ENCODE measurements at places on chromosomes 13 and 19.

- peak; percentile 20 for DNase-seq
These were observed 3.2 kb upstream of the MYCBP2 start for GRCh38 chr13:77329911-77330584.

DNA sequence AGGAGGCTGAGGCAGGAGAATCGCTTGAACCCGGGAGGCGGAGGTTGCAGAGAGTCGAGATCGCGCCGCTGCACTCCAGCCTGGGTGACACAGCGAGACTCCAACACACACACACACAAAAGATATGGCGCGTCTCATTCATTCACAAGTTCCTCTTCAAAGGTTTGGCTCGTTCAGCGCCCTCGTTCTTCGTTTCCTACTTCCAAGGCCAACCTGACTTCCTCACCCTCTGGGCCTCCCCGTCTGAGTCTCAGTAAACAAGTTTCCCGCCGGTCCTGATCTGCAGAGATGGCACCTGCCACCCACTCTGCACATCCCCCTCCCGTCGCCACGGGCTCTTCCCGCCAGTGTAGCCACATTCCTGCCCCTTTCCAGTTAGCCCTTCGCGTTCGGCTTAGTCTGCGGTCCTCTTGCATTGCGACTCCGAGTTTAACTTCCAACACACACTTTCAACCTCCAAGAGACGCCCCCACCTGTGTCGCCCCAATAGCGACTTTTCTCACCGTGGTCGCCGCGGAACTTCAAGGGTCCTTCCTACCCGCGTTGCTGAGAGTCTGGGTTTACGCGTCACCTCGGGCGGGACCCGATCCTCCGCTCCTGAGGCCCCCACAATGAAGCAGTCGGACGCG is 1.3 kb upstream of the BSG start:
- no peak for DNase-seq

DNA sequence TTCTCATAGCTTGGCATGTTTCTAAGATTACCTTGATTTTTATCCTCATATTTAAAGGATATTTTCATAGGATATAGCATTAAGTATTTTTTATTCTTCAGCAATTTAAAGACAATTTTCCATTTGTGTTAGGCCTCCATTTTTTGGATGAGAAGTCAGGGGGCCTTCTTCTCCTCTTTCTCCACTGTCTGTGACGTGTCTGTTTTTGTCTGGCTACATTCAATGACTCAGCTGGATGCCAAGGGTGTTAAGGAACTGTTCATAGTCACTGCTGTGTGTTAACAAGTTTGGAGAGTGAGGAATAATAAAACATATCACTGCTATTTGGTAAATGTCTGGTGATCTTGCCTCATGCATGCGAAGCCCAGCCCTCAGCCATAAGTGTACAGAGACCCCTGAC is 36.4 kb downstream of the ZNF582 start:
- no peak for DNase-seq

- DNase-seq: no peak
These were observed 21.8 kb downstream of the SAMD4B start for GRCh38 chr19:39363901-39364457.

DNA sequence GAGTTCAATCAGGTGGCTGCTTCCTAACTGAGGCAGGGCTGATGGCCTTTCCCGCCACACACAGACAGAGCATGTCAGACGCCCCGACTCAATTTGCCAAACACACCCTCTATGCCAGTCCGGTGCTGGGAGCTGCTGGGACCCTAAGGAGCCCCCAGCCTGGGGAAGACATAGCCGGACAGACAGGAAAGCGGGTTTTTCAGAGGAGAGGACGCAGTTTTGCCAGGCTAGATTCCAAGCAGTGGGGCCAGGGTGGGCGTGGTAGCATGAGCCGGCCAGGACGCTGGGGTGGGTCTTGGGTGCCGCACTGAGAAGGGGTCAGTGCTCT is 19.8 kb downstream of the MAST3 start:
- no peak for DNase-seq

DNA sequence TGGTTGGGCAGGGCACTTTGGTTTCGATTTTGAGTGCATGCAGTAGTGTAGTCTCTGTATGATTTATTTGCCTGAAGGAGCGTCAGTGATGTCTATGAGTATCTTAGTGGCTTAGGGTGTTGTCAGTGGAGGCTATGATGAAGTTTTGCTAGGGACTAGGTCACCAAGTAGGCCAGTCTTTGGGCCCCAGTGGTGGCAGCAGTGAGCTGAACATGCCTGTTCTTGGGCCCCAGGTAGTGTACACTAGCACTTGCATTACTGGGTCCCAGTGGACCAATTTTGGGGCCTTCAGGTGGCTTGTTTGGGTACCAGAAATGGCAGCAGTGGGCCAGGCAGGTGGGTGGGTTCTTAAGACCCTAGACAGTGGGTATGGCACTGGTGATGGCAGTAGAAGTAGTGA is 598.7 kb upstream of the SPRY2 start:
- no peak for DNase-seq

DNA sequence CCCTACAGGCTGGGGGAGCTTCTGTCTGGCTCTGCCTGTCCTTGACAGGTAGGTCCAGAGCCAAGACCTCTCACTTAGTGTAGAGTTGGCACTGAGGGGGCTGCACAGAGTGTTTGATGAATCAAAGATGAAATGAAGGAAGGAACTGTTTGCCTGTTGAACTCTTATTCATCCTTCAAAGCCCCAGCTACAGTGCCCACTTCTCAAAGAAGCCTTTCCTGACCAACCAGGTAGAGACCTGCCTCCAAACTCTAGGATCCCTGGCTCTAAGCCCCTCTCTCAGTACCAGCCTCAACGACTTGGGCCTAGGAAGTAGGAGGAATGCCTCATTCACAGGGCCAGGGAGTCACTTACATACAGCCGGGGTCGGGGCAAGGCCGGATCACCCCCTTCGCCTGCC is 9.1 kb upstream of the TMEM161A start:
- DNase-seq: no peak

GRCh38 chr13:109130093-109130835 is 500.9 kb downstream of the MYO16 start:
- DNase-seq: no peak

DNA sequence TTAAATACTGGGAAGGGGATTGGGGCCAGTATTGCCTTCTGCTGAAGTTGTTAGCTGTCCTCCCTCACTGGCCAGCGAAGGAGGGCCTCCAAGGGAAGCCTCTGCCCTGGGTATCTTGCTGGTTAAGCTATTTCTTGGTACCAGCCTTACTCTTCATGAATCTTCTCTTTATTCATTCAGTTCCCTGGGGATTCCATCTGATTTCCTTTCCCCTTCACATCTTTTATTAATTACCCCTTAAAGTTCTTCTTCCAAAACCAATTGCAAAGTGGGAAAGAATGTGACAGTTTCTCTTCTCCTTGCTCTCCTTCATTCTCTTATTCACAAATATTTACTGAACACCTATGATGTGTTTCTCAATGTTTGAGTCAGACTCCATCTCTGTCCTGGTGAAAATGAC is 36.7 kb upstream of the STK24 start:
- DNase-seq: no peak

- DNase-seq: no peak
These were observed 1563.5 kb upstream of the PRR20A start for GRCh38 chr13:55577082-55577846.

- DNase-seq: no peak
These were observed 7.4 kb downstream of the IFNL1 start for GRCh38 chr19:39303373-39304184.

DNA sequence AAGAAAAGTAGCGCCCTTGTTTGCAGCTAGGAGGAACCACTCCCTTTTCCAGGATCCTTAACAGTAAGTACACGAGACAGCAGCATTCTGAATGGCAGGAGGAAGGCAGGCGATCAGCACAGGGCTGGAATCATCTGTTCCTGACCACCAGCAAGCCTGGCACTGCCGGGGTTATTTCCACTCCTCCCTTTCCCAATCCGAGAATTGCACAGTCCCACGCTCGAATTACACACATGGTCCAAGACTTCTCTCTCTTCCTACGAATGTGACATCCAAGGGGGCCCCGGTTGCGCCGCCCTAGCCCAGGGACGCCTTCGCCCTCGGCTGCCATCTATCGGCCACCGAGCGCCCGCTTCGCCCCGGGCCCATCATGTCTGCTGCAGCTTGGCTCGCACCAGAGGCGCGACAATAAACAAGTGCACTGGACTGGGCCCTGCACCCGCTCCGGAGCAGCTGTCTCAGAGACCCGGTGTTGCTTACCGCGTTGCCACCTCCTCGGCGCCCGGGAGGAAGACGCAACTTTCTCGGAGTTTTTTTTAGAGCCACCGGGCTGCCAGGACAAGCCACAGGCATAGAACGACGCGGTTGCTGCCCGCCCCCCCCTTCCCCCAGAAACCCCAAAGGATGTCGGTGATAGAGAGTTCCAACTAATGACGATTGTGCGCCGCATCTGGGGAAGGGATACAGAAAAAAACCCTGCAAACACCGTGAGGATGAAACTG is at the start of gene SLITRK5:
TSS of gene SLITRK5 (plus strand) at position 341 of the 722 bp plus-strand sequence. CDS start 4,018 bp downstream, outside the sequence.
- DNase-seq: peak; percentile 74

- no peak for DNase-seq
These were observed 51.0 kb downstream of the TEX26 start for GRCh38 chr13:30983431-30983830.

DNA sequence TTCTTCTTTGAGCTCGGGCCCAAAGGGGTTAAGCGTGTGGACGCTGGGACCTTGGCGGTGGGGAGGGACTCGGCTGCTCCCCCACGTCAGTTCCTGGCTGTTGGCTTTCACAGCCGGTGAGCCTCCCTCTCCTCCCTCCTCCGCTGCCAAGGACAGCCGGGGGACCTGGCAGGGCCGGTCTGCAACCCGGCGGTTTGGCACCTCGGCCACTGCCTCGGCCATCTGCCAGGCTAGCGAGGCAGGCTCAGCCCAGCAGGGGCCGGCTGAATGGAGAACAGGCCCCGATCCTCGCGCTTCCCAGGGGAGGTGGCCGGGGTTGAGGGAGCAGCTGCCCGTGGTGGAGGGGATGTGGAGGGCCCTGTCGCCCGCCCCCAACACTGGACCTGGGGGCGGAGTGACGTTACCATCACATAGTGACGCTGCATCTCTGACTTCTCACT is 5.0 kb downstream of the TLE5 start:
- no peak for DNase-seq

DNA sequence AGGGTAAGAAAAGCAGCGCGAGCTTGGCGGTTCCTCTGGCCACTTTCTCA is at the start of gene DMRTC2:
TSS of gene DMRTC2 (plus strand) at position 42 of the 50 bp plus-strand sequence. CDS start 2,387 bp downstream, outside the sequence.
- no peak for DNase-seq

DNA sequence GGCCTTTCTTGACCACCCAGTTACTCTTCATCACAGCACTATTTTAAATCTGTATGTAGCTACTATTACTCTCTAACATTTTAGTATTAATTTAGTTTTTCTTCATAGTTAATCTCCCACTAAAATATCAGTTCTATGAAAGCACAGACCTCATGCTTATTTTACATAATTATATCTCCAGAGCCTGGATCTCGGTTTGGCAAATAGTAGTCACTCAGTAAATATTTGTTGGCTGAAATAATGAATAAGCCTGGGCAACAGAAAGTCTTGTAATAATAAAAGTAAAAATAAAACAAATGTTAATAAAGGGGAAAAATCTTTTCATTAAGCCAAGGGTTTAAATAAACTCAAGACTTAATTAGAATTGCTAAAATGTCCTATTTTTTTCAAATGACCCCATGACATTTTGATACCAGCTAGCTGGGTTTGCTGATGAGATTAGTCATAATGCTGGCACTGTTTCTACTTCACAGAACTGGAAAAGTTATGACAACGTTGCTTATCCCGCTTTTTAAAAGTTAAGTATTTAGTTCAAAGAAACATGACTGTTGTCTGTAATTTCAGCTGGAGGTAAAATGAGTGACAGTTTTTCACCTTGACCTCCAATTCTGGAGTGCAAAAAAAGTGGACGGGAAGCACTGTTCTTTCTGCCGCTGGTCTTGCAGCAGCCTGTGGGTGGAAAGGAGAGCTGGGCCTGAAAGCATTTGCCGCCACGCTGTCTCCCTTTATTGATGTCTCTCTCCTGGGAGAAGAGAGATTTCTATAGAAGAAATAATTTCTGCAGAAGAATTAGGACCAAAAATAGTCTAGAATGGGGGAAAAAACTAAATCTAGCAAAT is 85.2 kb upstream of the SPATA13 start:
- peak; percentile 10 for DNase-seq

GRCh38 chr19:58466089-58466759 is 656 bp upstream of the ZNF324 start:
- DNase-seq: no peak

DNA sequence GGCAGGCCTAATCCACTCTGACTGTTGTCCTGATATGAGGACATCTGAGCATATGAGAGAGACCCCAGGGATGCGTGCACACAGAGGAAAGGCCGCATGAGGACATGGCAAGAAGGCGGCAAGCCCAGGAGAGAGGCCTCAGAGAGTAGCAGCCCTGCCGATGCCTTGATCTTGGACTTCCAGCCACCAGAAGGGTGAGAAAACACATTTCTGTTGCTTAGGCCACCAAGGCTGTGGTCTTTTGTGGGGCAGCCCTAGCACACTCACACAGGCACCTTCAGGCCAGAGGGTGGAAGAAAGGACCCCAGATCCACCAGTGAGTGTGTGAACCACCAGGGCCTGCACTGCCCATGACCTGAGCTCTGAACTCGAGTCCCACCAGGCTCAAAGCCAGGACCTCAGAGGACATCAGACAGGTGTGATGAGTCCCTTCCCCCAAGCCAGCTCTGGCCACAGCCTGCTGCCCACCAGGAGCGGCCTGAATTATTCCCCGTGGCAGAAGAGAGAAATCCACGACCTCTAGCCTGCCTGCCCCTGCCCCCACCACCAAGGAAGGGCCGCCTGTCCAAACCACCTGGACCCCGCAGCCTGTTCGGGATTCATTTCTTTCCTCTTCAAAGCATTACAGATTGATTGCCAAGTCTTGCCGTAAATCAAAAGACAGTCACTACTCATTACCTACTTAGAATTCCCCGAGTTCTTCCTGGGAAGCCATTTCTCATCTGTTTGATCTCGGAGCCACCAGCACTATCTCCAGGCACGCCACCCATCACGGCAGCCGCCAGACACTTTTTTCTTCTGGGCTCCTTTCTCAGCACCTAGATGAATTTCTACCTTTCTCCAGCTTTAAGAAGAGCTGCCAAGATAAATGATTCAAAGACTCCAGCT is 72.2 kb downstream of the CEBPG start:
- DNase-seq: no peak

- no peak for DNase-seq
These were observed 6.2 kb downstream of the WASF3 start for GRCh38 chr13:26563713-26564112.

GRCh38 chr19:54674021-54674617 is 11.3 kb downstream of the LILRB4 start:
- DNase-seq: peak; percentile 0

- DNase-seq: peak; percentile 51
These were observed 29.2 kb downstream of the COG6 start for GRCh38 chr13:39684531-39685137.

GRCh38 chr13:51549050-51549449 is 35.2 kb upstream of the WDFY2 start:
- DNase-seq: no peak

- DNase-seq: no peak
These were observed 2.5 kb upstream of the HNRNPUL1 start for GRCh38 chr19:41261474-41262190.

GRCh38 chr13:95154413-95154886 is 146.8 kb downstream of the ABCC4 start:
- no peak for DNase-seq

- DNase-seq: no peak
These were observed 6.8 kb downstream of the TRAPPC6A start for GRCh38 chr19:45171211-45171623.

All from kidney glomerular epithelial cell (primary cell).